ENCODE measurements at places on chromosomes 2 and 18.

- no peak for DNase-seq
Measured at GRCh38 chr2:23427976-23428375, 43.0 kb downstream of the KLHL29 start.

DNA sequence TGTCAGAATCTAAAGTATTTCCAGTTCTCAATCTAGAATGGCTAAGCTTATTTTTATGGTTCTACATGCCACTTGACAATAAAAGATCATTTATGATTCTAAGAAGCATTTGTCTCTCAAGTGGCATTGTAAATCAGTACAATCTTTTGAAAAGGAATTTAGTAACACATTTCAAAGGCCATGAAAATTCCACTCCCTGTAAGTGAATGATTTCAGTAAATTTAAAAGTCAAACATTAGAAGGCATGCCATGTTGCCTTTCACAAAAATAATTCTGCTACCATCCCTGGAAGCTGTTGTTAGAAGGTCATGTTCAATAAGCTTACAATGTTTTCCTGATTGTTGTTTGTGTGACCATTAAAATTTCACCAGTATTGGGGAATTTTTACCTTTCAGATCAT is 142.9 kb downstream of the RPIA start:
- no peak for DNase-seq

GRCh38 chr2:225052703-225053102 is 10.4 kb upstream of the DOCK10 start:
- no peak for DNase-seq

GRCh38 chr2:26058390-26058789 is 24.5 kb downstream of the RAB10 start:
- DNase-seq = no peak

DNA sequence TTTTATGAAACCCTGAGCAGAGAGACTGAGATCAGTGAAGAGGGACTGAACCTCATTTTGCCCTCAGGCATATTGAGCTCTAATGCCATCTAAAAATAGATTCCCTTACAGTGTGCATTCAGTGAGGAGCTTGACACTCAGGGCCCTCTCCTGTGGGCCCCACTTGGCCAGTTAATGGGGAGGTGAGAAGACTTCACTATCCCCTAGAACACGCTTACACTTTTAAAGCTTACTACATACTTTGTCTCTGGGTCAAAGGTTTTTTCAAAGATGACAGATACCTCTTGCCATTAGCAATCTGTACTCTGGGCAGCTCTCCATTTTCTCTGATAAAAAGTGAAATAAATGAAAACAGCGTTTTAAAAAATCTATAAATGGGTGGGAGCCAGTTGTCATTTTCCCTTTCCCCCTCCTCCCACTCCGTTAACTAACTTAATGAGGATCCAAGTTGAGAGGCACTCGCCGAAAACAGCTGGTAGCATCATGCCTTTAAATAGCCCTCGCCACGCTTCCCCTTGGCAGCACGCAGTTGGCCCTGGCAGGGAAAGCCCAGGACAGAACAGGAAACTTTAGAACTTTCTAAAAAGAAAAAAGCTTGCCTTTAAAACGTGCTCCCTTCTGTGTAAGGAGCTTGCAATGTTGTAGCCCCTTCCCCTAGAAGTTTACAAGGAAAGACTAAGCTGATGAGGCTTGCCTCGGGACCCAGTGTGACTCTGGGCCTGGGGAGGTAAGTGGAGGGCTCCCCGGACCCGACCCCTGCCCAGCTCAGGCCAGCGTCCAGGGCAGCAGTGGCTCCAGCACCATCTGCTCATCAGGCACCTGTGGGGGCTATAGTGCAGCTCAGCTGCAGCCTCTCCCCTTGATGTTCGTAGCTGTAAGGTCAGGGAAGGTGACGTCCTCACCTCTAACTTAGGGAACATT is 58.8 kb upstream of the FOSL2 start:
- DNase-seq = no peak

DNA sequence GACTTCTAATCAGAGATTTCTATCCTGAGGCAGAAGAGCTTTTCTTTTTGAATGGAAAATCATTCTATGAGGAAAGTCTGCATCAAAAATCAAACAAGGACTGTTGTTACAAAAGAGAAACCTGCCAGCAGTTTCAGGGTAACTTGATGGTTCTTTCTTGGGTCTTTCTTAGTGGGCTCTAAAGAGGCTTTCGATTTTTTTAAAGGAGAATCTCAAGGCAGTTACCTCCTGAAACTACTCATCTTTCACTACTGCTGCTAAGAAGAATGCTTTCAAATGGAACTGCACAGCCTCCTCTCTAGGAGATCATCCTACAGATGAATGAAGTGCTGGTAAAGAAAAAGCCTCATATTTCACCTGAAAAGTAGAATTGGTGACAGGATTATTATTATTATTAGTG is 272.3 kb downstream of the ERBB4 start:
- no peak for DNase-seq

GRCh38 chr18:57439985-57440330 is 4.8 kb downstream of the ONECUT2 start:
- DNase-seq = no peak

DNA sequence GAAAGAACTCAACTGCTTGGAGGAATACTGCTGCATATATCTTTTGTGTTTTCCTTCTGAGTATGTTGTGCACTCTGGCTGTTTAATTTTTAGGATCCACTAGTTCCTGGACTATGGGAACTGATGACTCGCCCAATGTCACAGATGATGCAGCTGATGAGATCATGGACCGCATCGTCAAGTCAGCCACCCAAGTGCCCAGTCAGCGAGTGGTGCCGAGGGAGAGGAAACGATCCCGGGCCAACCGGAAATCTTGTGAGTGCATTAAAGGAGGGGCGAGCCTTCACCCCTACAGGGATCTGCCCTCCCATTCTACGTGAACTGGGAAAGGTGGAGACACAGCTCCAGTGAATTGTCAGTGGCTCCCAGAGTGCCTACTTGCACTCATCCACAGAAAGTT is 59.6 kb downstream of the TPGS2 start:
- no peak for DNase-seq

Data from progenitor cell of endocrine pancreas (in vitro differentiated cells).